Esophagus squamous epithelium (tissue), 5 donors: ENCODE measurements at places on chromosomes 1 and 21.

DNA sequence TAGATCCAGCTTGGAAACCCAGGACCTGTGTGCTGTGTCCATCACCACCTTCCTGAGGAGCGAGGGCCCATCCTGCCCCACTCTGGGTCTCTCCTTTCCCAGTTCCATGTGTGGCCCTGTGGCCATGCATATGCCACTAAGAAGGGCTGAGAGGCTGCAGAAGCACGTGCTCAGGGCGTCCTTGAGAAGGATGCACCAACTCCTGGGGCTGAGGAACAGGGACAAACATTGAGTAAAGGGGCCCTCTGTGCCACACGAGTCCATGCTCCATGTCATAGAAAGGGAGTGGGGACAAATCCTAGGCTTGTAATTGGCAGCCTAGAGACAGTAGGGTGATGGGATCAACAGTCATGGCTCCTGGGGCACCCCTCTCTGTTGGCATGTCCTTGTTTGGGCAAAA, 8.4 kb downstream of the ETV3L start:
- DNase-seq = no peak

DNA sequence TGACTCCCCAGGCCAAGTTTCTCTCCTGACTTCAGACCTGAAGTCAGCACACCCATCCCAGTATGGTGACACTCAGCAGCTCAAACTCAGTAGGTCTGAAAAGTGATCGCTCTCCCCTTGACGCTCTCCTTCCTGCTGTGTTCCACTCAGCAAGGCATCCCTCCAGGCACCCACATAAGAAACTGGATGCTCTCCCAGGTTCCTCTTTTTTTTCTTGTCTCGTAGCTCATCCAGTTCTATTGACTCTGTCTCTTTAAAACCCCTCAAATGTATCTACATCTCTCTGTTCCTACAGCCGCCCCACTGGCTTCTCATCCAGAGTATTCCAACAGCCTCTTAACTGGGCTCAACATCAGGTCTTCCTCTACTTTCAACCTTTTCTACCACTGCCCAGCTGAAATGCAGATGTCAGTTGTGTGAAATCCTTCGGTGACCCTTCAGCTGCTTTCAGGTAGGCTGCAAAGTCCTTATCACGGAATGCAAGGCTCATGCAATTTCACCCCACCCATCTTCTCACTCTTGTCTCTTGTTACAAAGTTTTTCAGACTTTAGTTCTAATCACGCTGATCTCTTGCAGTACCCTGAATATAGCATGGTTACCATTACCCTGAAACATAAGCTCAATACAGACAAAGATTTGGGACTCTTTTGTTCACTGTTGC, 286.2 kb upstream of the POU3F1 start:
- no peak for DNase-seq

- DNase-seq = no peak
Measured at GRCh38 chr1:147539122-147539575, 2.2 kb upstream of the BCL9 start.

DNA sequence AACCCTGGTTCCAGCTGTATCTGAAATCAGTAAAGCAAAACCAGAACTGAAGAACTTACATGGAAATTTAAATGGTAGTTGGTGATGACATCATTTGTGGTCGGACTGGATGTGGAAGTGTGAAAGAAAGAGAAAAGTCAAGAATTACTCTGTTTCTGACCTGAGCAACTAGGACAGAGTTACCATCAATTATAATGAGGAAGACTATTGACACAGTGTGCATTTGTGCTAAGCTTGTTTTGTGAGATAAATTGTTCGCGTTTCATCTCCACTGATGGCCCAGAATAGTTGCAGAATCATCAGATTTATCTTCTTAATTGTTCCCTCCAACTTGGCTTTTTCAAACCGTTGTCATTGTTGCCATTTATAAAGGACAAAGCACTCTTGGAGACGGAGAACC, 410.6 kb upstream of the DEPDC1 start:
- no peak for DNase-seq

DNA sequence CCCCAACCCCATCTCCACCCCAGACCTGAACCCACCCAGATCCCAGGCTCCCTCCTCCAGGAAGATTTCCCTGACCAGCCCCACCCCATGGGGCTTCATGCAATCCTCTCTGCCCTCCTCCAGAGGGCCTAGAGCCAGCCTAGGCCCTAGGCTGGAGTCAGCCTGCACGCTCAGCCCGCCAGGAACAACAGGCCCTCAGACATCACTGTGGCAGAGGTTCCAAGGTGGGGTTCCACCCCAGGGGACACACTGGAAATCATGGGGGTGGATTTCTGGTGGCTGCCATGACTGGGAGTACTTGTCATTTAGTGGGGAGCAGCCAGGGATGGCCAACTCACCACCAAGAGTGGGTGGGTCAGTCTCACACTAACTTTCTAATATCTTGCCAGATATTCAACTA, 122.0 kb downstream of the GLIS1 start:
- no peak for DNase-seq

DNA sequence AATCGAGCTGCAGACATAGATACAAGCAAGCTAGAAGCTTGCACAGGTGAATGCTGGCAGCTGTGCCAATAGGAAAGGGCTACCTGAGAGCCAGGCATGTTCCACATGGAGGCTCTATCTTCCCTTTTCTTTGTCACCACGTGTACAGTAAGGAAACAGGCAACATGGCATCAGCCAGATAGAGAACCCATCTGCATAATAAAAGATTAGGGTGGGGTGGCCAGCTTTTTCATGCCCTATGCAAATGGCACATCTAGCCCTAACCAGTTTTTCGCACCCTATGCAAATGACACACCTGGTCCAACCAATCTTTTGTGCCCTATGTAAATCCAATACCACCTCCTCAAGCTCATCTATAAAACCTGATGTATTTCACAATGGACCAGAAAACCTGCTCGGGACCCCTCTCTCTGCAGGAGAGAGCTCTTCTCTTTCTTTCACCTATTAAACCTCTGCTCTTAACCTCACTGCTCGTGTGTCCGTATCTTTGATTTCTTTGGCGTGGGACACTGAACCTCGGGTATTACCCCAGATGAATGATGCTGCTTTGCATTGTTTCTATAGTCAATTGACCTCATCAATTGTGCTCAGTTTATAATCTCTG, 93.9 kb downstream of the SLC30A10 start:
- no peak for DNase-seq
